H7 (cell line): ENCODE measurements at places on chromosomes 6 and 20.

DNA sequence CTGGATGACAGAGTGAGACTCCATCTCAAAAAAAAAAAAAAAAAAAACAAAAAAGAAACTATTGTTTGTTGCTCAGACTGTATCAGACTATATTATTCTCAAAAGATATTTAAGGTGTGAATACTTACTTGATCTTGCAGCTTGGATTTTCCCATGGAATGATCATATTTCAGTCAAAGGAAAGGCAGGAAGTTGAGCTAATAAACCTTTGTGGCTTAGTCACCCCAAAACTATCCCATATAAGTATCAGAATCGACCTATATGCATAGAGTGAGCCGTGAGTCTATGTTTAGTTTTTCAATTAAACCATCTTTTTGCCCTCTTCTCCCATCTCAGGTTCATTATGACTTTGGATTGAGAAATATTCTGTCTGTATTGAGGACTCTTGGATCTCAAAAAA, 152.6 kb downstream of the DNAH8 start:
- no peak for DNase-seq

DNA sequence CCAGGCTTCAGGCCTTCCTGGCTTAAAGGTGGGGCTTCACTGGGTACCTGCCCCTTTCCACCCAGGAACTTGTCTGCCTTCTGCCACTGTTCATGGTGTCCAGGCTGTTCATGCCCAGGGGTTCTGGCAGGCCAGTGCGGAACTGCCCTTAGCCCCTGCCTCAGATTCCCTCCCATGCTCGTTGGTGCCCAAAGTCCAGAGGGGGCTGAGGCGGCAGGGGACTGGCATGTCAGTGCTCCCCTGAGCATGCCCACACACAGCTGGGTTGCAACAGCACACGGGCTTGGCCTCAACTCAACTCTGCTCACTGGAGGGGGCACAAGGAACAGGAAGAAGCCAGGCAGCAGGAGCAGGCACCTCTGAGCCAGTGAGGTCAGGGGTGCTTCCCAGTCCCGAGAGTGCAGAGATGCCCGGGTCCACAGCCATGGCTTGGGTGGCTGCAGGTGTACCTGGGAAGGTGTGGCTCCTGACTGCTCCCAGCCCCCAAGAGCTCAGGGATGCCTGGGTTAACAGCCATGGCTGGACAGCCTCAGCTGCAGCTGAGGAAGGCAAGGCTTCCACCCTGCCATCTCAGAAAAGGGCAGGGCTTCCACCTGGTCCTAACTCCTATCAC, 845.9 kb downstream of the EYS start:
- no peak for DNase-seq

DNA sequence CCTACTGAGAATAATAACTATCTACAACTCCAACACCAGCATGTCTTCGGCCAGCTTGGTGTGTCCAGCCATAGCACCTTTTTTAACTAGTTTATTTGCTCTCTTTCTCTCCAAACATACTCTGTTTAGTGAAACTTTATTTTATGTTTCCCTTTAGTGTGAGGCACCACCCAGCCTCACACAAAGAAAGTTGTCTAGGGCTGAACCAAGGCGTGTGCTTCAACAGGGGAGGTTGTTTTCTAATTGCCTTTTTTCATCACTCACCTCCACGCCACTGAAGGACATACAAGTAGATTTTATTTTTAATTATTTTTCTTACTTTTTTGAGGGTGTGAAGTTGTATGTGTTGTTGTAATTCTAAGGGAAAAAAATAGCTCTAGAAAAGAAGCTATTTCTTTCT, 125.6 kb upstream of the MARCKS start:
- DNase-seq = no peak

DNA sequence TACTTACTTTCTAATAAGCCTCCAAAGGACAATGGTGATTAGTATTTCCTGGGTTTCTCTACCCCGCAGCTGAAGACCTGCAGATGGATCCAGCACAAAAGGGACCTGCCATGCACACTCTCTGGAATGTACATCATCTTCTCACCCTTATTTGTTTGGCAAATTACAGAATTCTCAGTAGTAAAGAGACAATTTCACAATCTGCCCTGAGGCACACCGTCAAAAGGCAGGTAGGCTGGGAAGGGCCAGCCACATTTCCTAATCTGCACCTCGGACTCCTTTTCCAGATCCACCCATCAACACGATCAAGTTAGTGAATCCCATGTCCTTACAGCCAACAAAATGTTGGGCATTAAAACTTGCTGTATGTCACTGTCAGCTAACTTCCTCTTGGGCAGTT, 4.9 kb downstream of the OVOL2 start:
- DNase-seq = no peak
